ENCODE measurements at places on chromosomes 12 and 14.

DNA sequence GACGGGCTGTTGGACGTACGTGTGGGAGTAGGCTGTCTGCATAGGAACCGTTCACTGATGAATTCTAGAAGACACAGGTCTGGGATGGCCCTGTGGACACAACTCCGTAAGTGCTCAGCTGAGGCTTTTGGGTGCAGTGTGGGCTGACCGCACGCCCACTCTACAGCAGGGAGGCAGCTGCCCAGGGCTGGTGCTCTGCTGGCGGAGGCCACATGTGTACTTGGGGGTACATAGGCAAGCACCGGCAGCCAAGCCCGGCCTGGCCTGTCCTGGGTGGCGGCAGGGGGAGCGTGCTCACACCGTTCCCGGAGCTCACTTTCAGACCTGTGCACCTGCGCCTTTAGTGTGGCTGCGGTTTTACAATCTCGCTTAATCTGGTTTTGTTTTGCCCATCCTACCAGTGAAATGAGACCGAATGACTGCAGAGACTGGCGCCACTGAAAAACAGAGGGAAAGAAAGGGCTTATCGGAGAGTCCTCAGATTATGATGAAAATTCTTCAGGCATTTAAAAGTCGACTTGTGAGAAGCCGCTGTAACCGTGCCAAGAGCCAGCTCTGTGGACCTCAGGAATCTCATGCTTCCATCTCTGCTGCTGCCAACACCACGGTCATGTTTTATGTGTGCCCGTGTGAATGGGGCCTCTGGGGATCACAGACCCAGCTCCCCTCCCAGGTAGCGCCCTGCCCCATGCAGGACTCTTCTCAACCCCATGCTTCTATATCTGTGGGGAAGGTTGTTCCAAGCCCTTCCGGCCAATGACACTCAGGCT is 45.8 kb downstream of the SSH1 start:
- no peak for DNase-seq

DNA sequence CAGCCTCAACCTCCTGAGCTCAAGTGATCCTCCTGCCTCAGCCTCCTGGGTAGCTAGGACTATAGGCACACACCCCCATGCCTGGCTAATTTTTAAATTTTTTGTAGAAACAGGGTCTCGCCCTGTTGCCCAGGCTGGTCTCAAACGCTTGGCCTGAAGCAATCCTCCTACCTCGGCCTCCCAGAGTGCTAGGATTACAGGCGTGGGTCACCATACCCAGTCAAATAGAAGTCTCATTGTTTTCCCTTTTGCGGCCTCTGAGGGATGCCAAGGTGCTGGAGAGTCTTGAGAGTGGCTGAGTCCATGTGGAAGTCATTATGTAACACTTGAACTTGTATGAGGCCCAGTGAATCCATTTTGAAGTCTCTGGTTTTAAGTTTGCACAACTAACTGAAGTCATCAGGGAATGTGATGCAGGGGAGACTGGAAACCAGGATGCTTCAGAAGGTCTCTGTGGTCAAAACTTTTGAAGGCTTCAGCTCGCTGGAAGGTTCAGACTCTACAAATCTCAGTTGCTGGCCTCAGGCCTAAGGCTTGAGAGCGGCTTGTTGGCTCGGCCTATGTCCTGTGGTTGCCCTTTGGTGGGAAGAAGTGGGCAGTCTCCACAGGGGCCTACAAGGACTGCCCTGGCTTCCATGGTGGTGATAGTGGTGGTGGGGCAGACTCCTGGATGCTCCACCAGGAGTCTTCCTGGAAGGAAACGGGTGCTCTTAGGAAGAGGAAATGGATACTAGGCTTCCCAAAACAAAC is 29.2 kb downstream of the GALNT16 start:
- DNase-seq, result no peak

DNA sequence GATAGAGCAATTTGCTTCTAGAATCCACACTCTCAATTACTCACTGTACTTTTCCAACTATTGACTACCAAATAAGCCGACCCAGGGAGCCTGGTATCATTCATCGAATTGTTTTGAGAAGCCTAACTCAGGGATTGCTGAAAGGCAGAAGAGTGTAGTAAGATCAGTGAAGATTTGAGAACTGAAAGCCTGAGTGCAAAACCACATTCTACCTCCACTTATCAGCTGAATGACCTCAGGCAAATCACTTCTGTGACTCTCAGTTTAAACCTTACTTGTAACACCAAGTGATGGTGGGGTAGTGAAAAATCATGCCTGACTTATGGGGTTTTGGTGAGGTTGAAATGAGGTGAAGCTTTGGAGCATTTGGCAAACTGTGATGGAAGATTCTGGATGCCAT is 126.1 kb upstream of the MAX start:
- DNase-seq, result no peak

GRCh38 chr14:88232771-88233170 is 90.3 kb downstream of the KCNK10 start:
- DNase-seq, result peak; percentile 61

DNA sequence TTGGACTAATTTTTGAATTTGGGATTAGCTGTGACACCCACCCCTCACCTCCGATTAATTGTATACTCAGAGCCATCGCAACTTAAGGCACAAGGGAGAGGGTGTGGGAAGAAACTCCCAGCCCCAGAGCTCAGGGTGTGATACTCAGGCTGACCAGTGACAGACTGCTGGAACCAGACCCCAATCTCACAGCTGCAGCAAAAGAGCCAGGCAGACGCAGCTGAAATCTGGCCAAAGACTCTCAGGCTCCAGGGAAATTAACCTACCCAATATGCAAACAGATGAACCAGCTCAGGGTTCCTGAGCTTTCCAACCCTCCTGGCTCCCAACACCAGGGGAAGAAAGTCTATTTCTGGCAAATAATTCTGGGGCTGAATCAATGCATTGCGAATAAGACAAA is 30.5 kb downstream of the ANAPC7 start:
- no peak for DNase-seq

GRCh38 chr14:93838238-93838637 is 50.0 kb upstream of the PRIMA1 start:
- no peak for DNase-seq

DNA sequence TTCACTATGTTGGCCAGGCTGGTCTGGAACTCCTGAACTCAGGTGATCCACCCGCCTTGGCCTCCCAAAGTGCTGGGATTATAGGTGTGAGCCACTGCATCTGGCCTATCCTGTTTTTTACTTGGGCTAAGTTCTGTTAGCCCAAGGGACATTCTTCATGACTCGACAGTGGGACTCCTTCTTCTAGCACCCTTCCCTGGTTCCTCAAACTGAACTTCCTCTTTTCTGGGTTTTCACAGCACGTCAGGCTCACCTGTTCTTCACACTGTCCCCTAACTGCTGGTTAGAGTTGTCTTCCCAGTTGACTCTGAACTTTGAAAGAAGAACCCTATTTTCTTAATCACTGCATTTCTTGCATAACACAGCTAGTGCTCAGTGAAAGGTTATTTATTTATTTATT is 22.5 kb downstream of the CABP1 start:
- DNase-seq, result no peak

DNA sequence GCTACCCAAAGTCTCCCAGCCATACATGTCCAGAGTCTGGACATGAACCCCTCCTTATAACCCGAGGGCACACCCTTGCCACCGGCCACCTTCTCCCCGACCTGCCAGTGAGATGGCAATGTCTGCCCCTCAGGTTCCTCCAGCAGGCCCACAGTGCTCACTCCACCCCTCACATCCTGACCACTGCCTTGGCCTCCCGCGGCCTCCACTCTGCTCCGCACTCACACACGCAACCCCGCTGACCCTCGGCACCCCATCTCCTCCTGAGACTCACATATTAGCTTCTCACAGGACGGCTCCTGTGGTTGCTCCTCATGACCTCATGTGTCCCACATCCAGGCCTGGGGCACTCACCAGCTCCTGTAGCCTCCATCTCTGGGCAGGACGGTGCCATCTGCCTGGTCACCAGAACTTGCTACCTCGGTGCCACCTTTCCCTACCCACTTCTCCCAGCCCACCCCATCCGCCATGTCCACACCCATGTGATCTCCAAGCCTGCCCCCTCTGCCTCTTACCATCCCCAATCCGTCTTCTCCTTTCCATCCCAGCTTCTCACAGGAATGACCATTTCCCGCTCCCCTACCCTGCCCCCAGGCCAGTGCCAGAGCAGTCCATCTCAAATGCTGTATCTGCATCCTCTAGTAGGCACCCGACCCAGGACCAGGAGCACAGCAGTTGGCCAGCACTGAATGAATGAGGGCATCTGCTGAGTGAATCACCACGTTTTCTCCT is 198.6 kb upstream of the DIO3 start:
- DNase-seq, result no peak

- peak; percentile 94 for DNase-seq
Observed at GRCh38 chr12:82366197-82366596, 7.9 kb downstream of the METTL25 start.

DNA sequence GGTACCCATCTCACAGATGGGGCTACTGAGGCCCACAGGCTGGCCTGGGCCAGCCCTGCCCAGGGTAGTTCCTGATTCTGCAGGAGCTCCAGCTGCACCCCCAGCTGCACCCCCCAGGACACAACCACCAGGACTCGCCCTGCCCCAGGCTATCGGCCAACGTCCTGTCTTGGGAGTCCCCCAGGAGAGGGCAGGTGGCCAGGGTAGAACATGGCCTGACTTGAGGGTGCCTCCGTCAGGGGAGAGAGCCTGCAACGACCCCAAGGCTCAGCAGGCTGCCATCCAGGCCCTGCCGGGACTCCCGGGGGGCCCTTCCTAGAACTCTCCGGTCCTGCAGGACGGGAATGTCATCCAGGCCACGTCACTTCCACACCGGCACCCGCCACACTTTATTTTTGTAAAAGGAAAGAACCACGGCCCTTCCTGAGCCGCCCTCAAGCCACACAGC is 15.8 kb downstream of the JAG2 start:
- no peak for DNase-seq

GRCh38 chr12:81819991-81820633 is 61.0 kb upstream of the PPFIA2 start:
- DNase-seq, result no peak

DNA sequence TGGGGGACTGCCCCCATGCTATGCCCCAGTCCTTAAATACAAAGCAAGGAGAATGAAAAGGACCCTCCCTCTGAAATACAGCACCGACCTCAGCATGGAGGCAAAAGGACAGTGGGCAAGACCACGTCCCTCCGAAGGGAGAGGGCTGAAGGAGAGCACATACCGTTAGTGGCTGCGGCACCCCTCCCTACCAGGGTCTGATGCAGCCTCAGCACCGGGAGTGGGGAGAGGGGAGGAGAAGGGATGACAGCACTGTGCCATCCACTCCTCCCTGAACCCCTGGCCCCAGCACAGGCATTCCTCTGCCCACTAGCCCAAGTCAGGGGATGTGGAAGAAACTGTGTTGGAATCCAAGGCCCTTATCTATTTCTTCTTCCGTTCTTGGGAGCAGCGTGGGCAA is 3.6 kb upstream of the ACRBP start:
- no peak for DNase-seq

DNA sequence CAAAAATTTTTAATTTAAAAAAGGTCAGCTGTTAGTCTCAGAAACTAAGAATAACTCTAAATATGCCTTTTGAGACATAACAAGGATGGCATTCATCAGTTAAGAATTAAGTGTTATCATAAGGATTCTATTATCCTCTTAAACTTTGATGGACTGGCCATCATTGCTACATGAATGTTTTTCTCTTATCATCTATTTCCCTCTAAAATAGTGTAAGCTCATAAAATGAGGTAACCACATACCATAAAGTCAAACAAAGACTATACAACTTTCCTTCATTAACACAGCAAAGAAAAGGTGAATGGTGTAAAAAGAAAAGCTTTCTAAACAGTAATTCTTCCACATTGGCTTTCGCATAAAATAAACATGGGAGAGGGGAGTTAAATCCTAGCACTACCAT is 41.1 kb downstream of the TMTC1 start:
- DNase-seq, result no peak

GRCh38 chr14:57364659-57365450 is 25.5 kb upstream of the NAA30 start:
- DNase-seq, result peak; percentile 89

DNA sequence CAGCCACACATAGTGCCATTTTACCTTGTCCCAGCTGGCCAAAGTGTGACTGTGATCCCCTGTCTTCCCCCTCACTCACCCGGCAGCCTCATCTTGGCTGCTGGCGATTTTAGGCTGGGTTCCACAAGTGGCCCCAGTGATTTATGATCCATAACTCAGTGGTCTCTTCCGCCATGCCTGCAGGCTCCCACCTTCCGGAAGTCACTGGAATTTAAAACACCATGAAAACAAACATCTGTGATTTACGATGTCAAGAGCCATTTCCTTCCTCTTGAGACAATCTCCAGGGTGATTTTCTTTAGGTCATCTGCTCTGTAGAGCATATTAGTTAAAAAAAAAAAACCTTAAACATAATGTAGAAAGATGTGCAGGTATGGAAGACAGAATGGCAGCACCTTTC is 282.3 kb downstream of the CACNA1C start:
- DNase-seq, result peak; percentile 73

GRCh38 chr12:57861967-57862366 is 15.4 kb upstream of the CTDSP2 start:
- no peak for DNase-seq

DNA sequence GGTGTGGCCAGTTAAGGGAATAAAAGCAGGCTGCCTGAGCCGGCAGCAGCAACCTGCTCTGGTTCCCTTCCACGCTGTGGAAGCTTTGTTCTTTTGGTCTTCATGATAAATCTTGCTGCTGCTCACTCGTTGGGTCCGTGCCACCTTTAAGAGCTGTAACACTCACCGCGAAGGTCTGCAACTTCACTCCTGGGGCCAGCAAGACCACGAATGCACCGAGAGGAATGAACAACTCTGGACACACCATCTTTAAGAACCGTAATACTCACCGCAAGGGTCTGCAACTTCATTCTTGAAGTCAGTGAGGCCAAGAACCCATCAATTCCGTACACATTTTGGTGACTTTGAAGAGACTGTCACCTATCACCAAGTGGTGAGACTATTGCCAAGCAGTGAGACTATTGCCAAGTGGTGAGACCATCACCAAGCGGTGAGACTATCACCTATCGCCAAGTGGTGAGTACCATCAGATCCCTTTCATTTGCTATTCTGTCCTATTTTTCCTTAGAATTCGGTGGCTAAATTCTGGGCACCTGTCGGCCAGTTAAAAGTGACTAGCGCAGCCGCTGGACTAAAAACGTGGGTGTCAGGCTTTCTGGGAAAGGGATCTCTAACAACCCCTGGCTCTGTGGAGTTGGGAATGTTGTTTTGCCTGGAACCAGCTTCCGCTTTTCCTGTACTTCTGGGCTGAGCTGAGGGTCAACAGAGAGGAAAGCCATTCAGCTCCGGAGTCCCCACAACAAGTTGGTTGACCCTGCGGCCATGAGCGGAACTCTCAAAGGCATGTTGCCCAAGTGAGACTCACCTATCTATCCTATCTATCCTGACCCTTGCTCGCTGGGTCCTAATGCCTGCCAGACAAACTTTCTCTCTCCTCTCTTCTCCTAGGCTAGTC is at the start of gene DHRS2:
Gene DHRS2 (plus strand): TSS at position 48 of the 895 bp plus-strand sequence. CDS start 2,501 bp downstream, outside the sequence.
- peak; percentile 11 for DNase-seq

- DNase-seq, result no peak
Observed at GRCh38 chr14:94833633-94834032, 63.7 kb upstream of the GSC start.

- DNase-seq, result peak; percentile 28
Observed at GRCh38 chr12:102954134-102954533, 3.3 kb upstream of the ASCL1 start.

DNA sequence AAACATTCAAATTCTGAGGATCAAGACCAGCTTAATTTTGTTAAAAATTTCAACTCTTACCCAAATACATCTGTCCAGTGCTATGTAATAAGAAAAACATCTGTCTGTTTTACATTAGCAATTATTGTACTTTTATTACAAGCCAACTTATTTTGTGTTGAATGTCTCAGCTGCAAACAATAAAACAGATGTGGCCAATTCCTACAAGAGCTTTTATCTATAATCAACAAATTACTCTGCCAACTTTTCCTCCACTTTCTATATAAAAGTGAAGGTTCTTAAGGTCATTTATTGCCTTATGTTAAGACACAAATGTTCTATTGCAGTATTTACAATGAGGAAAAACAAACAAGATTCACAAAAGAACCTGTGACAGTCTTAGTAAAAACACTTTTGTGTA is 72.7 kb downstream of the NOVA1 start:
- DNase-seq, result no peak

Measured in NCI-H69 (cell line).